ENCODE measurements at places on chromosomes 2 and 18.
A peak's percentile ranks its signal among the peaks of the same experiment; 100 is the strongest.

DNA sequence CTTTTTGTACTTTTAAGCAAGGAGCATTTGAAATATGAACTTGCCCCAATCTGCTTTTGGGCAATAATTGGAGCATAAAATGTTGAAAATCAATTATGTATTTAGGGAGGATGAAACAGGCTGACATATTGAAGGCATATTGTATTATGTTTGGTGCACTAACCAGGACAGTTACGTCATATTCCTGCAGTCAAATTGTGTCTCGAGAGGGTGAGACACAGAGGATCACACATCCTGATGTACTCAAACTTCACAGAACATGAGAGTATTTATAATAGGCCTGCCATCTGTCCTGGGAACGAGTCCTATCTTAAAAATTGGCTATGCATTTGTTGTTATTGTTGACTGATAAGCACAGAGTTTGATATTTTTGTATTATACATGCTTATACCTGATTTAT lies 44.7 kb downstream of the TANC1 start:
- DNase-seq: no peak

- DNase-seq: peak; percentile 33
Measured at GRCh38 chr2:75053484-75054112, 95.2 kb downstream of the POLE4 start.

GRCh38 chr2:131077182-131077846 lies 15.9 kb downstream of the FAM168B start:
- DNase-seq: no peak

DNA sequence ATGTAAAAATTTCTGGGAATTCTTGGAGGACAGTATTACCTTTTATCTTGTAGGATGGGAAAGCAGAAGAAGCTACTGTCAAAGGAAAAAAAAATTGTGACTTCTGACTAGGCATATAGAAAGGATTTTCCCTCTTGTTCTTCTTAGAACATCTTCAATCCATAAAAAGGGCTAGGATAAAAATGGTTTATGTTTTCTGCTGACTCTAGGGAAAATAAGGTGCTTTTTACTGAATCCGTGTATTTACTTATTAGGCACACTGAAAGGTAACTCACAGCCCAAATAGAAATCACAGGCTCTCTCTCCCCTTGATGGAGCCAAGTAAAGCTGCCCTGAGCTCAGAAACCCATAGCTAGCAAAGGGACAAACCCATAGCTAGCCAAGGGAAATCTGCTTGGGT lies 74.6 kb downstream of the EPAS1 start:
- DNase-seq: no peak

DNA sequence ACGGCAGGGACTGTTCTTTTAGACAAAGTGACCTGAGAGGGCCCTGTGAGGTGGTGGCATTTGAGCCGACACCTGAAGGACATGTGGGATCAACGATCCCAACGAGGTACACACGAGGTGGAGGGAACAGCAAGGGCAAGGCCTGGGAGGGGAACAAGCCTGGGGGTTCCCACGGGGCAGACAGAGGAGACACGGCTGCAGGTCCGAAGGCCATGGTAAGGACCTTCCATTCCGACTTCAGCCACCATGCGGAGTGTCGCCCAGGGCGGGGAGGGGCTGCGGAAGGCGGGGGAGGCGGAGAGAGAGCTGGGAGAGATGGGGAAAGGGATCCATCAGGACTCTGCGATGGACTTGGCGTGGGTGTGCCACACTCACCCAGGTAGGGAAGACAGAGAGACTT lies 151.8 kb downstream of the HDAC4 start:
- no peak for DNase-seq

DNA sequence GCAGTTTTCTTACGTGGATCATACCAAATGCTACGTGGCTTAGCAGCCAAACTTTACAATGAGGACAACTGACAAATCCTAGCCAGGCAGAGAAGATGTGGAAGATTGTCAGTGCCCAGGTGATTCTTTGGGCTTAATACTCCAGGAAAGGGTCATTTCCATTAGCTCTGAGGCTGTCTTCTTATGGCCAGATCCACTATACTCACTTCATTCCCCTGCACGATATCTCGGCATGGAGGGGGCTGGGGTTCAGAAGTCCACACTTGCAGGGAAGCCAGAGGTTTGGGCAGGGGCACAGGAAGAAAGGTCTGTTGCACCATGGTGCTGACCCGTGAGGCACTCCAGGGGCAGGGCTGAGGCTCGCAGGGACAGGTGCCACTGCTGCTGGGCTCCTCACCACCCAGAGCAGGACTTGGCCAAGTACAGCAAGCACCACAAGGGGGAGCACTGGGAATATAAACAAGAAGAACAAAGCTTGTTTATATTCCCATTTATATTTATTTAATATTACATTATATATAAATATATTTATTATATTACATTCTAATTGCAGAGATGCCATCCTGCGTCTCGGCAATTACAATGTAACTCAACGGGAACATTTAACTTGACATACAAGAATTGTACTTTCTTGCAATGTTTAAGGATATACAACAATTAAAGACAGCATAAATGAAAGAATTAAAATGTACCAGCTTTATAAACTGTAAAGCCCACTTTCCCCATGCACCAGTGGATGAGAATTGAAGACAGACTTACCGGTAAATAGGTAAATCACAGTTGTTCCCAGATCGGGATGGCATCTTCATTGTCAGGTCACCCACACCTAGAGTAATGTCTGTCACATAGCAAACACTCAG lies 27.2 kb downstream of the CLUL1 start:
- peak; percentile 64 for DNase-seq

GRCh38 chr2:28893488-28893887 lies 979 bp upstream of the WDR43 start:
- no peak for DNase-seq

GRCh38 chr2:68368654-68369336 lies 3.7 kb downstream of the PLEK start:
- DNase-seq: peak; percentile 96

GRCh38 chr2:22450831-22451230 lies 934.1 kb upstream of the KLHL29 start:
- DNase-seq: no peak

GRCh38 chr2:47595115-47595514 lies 187.8 kb upstream of the MSH6 start:
- no peak for DNase-seq

GRCh38 chr2:15624903-15625302 lies 33.2 kb downstream of the DDX1 start:
- DNase-seq: no peak

- no peak for DNase-seq
Measured at GRCh38 chr2:149259136-149259535, 71.3 kb upstream of the LYPD6 start.

GRCh38 chr2:3176071-3176868 lies 201.3 kb downstream of the EIPR1 start:
- DNase-seq: no peak

DNA sequence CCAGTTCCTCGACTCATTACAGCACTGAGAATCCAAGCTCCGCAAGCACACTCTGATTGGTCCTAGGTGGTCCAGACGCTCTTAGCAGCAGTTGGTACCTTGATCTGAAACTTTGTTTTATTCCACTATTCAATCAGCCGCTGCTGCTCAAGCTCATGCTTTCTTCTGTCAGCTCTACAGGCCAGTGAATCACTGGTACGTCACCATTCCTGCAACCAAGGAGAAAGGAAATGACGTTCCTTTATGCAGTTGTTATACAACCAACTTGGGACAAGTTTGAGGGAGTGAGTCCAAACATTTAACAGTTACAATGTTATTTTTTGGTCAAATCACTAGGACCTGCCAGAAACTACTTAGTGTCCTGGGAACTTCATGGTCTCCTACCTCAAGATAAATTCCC lies 398.8 kb upstream of the TMEFF2 start:
- no peak for DNase-seq

- DNase-seq: no peak
Measured at GRCh38 chr18:43866696-43867095, 589.4 kb upstream of the SYT4 start.

- no peak for DNase-seq
Measured at GRCh38 chr2:162245781-162246180, 2.5 kb upstream of the FAP start.

DNA sequence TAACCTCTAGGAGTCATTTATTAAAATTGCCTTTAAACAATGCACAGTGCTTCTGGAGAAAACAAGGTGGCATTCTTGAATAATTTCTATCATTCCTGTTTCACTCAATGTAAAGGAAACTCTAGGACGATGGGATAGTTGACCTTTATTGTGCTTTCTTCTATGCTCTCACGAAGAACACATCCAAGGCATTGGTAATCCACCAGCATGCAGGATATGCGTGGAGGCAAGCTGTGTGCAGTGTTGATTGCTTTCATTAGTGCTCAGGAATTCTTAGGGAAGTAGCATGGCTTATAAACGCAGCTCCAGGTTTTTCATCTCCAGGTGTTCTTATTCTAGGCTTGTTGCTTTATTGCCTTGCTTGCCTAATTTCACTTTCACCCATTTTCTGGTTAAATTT lies 58.4 kb upstream of the CAVIN2 start:
- DNase-seq: no peak

- DNase-seq: no peak
Measured at GRCh38 chr2:85697716-85698115, 3.6 kb downstream of the GNLY start.

- peak; percentile 52 for DNase-seq
Measured at GRCh38 chr2:68487773-68488355, 20.5 kb downstream of the APLF start.

DNA sequence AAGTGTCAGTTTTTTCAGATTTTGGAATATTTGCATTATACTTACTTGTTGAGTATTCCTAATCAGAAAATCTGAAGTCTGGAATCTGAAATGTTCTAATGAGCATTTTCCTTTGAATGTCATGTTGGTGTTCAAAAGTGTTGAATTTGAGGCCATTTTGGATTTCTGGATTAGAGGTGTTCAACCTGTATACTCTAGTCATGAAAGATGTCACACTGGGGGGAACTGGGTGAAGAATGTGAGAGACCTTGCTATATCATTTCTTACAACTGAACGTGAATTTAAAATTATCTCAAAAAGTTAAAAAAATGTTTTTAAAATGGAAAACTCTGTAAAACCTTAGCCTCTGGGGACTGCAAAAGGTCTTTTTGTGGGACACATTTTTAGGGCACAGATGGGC lies 384.5 kb downstream of the NBAS start:
- DNase-seq: no peak

DNA sequence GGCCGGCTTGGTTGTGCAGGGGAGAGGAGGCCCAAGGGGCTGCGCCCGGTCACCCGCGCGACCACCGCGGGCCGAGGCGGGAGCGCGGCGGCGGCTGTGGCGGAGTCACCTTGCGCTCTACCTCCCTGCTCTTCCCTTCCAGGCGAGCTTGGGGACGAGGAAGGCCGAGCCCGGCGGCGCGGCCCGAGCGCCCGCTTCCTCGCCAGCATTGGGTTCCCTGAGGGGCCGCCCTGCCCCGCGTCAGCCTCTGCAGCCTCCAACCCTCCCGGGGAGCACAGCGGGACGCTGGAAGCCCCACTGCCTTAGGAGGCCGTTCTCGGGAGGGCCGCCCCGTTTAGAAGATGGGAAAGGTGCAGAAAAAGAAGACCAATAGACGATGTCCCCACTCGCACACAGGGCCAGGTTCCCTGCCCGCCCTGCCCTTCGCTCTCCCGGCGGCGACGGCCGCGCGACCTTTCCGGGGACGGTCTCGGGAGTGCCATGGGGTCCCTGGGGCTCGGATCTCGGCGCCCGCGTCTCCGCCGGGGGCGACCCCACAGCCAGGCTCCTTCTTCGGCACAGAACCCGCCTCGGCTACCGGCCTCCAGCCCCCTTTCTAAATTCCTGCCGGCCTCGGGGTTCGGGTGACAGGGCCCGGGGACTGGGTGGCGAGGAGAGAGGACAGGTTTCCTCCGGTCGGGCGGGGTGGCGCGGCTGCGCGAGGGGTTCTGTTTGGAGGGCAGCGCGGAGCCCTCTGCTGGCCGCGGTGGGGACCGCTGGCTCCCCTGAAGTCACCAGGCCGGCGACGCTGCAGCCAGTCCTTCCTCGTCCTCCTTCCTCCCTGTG lies 85.5 kb downstream of the HS6ST1 start:
- DNase-seq: peak; percentile 75

GRCh38 chr2:8002765-8003393 lies 679.0 kb upstream of the ID2 start:
- DNase-seq: no peak

GRCh38 chr18:6595666-6596065 lies 133.8 kb upstream of the ARHGAP28 start:
- no peak for DNase-seq

DNA sequence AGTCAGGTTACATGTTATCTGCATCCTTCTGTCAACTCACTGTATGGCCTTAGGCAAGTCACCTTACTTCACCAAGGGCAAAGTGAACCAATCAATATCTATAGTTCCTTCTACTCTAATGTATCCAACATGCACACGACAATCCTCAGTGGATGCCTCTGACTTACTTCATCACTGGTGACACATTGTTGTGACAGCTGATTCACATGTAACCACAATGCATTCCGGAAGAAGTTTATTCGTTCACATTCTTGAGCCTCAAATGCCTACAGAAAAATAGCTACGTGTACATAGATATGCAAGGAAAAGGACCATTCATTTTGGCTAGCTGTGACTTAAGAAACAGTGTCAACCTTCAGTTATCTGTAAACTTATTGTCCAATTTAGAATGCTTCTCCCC lies 26.3 kb upstream of the EPG5 start:
- peak; percentile 37 for DNase-seq

GRCh38 chr2:64672708-64673107 lies 19.0 kb upstream of the SERTAD2 start:
- no peak for DNase-seq

DNA sequence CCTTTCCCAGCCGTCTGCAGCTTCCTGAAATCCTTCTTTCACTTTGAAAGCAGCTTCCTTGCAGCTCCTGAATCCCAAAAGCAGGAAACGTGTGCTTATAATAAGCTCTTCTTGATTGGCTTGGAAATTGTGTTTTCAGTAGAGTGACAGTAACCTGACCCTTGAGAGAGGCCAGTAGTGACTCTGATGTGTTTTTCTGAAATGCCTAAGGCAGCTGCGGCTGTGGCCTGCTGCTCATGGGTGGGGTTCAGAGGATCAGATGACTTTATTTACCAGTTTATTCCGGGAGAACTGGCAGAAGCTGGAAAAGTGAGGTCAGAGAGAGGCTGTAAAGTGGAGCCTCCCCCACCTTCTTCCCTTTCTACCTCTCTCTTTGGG lies 31.9 kb upstream of the RPIA start:
- no peak for DNase-seq
